ENCODE measurements at places on chromosomes 16 and 17.

- DNase-seq: peak; percentile 55
Observed at GRCh38 chr16:15434425-15435215, at the start of gene BMERB1. Gene BMERB1 (plus strand): TSS chr16:15434588. CDS start chr16:15434654, 66 bp downstream.

DNA sequence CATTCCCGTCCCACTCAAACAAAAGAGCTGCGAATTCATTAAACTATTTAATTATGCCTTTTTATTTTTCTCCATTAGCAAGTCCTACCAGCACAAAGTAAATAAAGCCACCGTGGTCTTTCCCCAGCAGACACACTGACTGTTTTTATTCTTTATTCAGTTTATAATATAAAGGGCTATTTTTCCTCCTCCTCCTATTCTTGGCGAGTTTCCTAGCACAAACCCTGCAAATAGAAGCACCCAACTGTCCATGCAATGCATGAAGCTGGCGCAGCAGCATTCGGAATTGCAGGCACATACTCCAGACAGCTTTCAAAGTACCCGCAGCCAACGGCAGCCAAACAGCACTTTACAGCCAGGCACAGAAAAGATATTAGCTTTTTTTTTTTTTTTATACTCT, 583.4 kb upstream of the PSMD7 start:
- DNase-seq: no peak

- peak; percentile 13 for DNase-seq
Observed at GRCh38 chr17:8629371-8630226, 926 bp downstream of the MYH10 start.

- peak; percentile 65 for DNase-seq
Observed at GRCh38 chr17:7136266-7136877, 21.8 kb upstream of the ASGR2 start.

DNA sequence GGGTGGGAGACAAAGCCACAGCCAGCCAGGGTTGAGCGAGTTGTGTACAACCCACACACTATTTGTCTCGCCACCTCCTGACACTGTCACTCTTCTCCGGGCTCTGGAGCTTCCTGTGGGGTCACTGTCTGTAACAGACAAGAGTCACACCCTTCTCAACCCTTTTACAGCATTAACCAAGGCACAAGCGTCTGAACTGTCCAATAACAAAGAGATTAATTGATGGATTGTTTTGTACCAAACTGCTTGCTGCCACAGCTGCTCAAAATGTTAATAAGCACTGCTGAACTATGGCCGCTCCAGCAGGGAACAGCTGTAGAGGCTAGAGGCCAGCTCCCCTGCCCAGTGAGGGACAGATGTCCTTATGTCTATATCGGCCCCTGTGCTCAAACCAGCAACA, 25.2 kb upstream of the HYDIN start:
- DNase-seq: no peak

All from activated CD8-positive, alpha-beta memory T cell treated with anti-CD3 and anti-CD28 coated beads for 48 hours (primary cell).